Mesendoderm (in vitro differentiated cells): ENCODE measurements at places on chromosomes 12 and 14.
A peak's percentile ranks its signal among the peaks of the same experiment; 100 is the strongest.

DNA sequence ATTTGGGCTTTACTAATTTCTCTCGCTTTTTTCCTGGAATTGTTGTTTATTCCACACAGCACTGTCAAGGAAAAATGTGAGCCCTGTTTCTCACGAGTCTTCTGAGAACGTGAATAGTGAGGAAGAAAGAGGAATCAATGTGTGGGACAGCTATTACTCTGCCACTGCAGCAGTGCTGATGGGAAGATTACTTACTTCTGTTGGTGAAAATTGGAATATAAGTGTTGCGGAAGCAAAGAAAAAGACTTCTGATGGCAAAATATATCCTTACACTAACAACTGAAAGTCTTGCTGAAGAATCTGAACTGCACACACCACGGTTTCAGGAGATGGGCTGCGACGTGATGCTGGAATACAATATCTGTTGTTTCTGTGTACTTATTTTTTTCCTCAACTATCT lies 884.2 kb downstream of the AACS start:
- H3K4me1 ChIP-seq = no peaks in the 10 kb centered on the region
- DNase-seq = no peak
- H3K36me3 ChIP-seq = no peaks in the 10 kb centered on the region
- no peak overlapping the region for H3K4me3 ChIP-seq

GRCh38 chr14:100332797-100333196 lies 9.7 kb downstream of the SLC25A47 start:
- H3K27ac ChIP-seq = no peak overlapping the region
- H3K36me3 ChIP-seq = peaks cover 14% of the 10 kb centered on the region
- H3K27me3 ChIP-seq = no peaks in the 10 kb centered on the region
- no peak for DNase-seq
- H3K4me1 ChIP-seq = no peaks in the 10 kb centered on the region
- no peak overlapping the region for H3K4me3 ChIP-seq

DNA sequence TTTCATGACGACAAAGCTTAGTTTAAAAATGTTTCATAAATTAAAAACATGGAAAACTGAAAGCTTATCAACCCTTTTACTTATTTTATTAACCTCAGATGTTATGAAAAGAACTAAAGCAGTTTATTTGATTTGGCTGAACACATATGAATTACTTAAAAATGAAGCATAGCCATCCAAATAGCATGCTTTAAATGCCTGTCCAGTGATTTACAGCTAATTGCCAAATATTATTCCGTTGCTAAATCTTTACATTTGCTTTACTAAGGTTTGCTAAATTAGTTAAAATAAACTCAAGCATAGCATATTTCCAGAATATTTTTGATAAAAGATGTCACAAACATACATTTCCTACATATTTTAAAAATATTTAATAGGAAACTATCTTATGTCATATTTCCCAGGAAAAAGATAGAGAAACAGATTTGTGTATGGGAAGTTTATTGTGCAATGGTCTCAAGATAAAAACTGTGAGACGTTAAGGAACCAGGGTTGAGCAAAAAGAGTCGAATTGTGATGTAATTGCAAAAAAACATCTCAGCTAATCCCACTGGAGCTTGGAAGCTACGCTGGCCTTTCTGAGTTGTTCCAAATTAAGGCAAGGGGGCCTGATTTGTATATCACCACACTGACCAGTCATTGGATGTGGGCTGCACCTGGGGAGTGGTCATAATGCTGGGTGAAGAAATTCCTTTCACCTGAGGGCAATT lies 25.8 kb downstream of the GPR135 start:
- no peak for DNase-seq
- H3K4me3 ChIP-seq = no peak overlapping the region
- no peaks in the 10 kb centered on the region for H3K36me3 ChIP-seq
- H3K4me1 ChIP-seq = no peaks in the 10 kb centered on the region

GRCh38 chr12:49854976-49855375 lies 12.1 kb upstream of the BCDIN3D start:
- DNase-seq = no peak
- no peaks in the 10 kb centered on the region for H3K4me1 ChIP-seq
- no peaks in the 10 kb centered on the region for H3K36me3 ChIP-seq
- no peak overlapping the region for H3K4me3 ChIP-seq

- DNase-seq = peak; percentile 19
- H3K27ac ChIP-seq = no peak overlapping the region
- H3K36me3 ChIP-seq = no peaks in the 10 kb centered on the region
- no peaks in the 10 kb centered on the region for H3K4me1 ChIP-seq
These were observed 1.1 kb downstream of the GCH1 start for GRCh38 chr14:54901380-54902142.

DNA sequence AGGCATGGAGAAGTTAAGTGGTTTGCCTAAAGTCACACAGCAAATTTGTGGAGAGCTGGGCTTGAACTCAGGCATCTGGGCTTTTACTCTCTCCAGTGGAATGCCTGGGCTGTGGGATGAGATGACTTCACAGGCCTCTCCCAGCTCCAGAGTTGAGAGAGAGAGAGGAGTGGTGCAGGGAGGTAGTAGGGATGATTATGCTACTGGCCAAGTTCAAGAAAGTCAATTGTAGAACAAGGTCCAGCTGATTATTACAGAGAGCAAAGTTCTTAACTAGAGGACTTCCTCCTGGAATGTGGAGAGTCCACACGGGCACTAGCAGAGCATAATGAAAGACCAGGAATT lies 769 bp upstream of the EMP1 start:
- peaks cover 2% of the 10 kb centered on the region for H3K4me1 ChIP-seq
- no peak overlapping the region for H3K4me3 ChIP-seq
- H3K27ac ChIP-seq = no peak overlapping the region
- no peaks in the 10 kb centered on the region for H3K27me3 ChIP-seq
- peak; percentile 24 for DNase-seq
- no peaks in the 10 kb centered on the region for H3K36me3 ChIP-seq

DNA sequence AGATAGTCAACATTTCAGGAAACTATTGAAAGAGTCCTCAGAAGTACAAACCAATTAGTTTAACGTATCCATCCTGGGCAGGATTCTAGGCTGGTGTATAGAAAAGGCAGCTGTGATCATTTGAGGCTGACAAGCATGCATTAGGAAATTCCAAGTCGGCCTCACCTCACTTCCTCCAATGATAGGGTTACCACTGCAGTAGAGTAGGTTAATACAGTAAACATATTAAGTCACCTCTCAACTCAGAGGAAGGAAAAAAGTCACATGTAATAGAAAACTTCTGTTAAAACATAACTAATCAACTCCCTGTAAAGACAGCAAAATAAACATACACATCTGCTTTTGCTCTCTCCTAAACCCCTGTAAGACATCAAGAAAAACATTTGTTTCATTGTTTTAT lies 33.5 kb downstream of the MED13L start:
- H3K4me1 ChIP-seq = peaks cover 3% of the 10 kb centered on the region
- H3K36me3 ChIP-seq = no peaks in the 10 kb centered on the region
- no peak overlapping the region for H3K27ac ChIP-seq

DNA sequence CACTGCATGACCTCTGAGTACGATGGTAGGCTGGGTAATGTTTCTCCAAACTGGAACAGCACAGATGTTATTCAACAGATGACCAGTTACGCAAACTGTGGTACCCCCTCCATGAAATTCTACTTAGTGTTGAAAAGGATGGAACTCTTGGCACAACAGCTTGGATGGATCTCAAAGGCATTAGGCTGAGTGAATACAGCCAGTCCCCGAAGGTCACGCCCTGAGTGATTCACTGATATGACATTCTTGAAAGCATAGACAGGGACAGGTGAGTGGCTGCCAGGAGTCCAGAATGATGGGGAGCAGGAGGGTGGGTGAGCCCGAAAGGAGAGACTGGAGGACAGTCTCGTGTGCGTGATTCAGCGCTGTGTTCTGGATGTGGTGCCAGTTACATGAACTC lies 187.5 kb upstream of the TMEM132C start:
- no peaks in the 10 kb centered on the region for H3K4me1 ChIP-seq
- no peak for DNase-seq
- no peak overlapping the region for H3K27ac ChIP-seq
- H3K27me3 ChIP-seq = no peaks in the 10 kb centered on the region
- H3K36me3 ChIP-seq = no peaks in the 10 kb centered on the region
- no peak overlapping the region for H3K4me3 ChIP-seq
